ENCODE measurements at places on chromosomes 2 and 18.

GRCh38 chr2:62506421-62506750, 391 bp upstream of the TMEM17 start:
- no peak for DNase-seq

DNA sequence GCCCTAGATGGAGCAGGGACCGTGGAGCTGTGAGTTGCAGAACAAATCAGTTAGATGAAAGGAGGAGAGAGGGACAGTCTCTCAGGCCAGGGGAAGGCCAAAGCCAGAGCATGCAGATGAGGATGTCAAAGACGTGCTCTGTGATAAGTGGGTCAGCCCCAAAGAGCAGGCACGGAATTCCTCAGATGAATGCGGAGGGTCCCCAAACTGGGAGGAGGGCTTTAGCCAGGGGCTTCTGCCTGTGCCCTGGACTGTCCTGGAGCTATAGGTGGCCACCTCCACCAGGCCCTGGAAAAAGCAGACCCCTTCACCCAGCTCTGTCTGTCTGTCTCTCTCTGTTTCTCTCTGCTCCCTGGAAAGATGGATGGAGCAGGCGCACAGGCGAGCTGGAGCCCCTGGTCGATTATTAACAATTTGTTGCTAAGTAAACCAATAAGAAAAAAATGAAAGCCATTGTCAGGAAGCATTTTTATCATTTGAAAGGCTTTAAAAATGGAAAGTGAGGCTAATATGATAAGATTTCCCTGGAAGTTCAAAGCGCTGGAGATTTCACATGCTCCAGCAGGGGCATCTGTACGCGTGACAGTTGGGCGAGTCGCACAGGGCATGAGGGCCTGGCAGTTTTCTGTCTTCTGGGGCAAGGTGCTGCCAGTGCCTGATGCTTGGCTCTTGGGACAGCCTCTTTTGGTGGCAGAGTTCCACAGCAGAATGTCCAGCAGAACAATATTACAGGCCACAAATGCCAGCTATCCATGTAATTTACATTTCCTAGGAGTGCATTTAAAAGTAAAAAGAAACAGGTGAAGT, 241.0 kb downstream of the GLI2 start:
- DNase-seq: no peak

GRCh38 chr2:26335231-26335630, 10.7 kb upstream of the SELENOI start:
- DNase-seq: no peak

- DNase-seq: no peak
These were observed 36.0 kb upstream of the FZD5 start for GRCh38 chr2:207805566-207806226.

- no peak for DNase-seq
These were observed 54.7 kb downstream of the UXS1 start for GRCh38 chr2:106139238-106139935.

DNA sequence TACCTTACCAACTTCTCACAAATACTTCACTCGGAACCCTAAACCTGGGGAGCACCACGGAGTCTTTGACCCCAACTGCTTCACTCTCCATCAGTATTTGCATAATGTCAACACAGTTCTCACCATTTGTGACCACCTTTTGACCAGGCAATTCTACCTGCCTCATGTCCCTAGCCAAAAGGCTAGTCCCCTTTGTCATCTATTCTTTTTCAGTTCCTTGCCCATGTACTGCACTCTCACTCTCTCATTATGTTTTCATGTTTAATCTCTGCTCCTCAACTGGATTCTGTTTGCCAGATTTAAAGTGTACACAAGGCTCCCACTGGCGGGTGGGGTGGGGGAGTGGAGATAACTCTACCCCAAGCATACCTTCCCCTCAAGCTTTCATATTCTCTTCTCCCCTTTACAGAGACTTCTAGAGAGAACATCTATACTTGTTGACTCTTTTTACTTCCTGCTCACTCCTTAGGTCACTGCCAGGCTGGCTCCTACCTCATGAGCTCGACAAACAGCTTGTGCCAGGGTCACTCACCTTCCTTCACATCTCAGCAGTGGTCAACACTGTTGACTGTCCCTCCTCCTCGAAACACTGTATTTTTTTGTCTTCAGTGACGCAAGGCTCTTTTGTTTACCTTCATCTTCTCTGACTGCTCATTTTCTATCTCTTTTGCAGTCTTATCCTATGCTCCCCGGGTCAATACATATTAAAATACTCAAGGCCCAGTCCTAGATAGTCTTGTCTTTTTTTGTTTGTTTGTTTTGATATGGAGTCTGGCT, 88.7 kb upstream of the MAP4K3 start:
- no peak for DNase-seq

DNA sequence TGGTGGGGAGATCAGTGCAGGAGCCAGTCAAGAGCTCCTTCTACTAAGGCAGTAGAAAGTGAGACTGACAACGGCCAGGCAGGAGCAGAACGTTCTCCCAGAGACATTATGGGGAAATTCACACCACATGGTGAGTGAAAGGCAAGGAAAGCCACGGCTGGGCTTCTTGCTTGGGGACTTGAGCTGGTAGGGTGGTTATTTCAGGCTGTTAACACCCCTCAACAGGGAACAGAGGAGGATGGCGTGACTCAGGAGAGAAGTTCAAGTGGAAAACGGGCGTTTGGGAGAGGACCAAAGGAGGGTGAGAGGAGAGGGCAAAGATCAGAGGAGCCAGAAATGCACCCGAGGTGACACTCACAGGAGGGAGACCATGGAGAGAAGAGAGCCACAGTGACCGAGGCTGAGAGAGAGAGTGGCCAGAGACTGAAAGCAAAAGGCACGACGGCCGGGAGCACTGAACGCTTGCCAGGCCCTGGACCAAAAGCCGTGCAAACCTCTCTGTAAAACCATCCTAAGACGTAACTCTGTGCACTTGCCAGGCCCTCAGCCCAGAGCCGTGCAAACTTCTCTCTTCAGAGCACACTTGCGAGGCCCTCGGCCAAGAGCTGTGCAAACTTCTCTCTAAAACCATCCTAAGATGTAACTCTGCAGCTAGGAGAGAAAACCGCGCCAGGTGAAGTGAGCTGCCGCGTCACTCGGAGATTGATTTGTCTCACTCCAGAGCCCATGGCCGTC, 7.7 kb downstream of the TPO start:
- no peak for DNase-seq

DNA sequence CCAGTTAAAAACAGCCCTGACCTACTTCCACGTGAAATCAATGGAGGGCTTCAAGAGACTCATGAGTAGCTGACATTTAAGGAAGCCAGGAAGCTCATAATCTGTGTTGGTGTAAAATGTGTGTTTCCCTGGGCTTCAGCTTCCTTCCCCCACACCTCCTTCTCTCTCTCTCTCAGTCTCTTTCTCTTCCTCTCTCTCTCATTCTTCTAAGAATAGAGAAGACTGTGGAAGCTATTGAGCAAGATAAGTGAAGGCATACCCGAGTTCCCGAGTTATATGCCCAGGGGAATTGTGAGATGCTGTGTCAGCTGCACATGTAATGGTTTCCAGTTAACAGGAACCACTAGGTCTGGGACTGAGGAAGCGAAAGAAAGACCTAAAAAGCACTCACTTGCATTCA, 199.4 kb downstream of the NYAP2 start:
- no peak for DNase-seq

DNA sequence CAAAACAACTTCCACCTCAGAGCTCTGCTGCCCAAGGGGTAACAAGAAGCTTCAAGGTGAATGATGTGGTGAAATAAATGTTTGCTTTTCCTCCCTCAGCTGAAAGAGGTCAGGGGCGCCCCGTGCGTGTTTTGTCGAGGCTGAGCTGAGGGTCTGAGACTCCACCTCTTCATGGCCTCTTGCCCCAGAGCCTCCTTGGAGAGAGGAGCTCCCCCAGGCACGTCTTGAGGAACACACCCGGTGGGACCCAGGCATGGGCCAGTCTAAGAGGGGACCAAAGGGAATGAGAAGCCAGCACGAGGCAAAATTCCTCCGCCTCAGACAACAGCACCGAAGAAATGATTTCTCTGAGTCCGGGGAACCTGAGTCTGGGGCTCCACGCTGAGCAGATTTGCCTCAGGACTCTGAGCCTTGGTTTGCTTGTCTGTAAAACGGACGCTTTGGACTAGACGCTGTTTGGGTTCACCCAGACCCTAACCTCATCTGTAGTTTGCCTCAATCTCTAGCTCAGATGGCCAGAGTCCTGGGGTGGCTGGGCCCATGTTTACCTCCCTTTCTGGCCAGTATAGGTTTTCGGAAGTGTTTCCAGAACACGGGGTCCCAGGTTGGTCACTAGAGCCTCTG, 56.4 kb upstream of the ODC1 start:
- no peak for DNase-seq

GRCh38 chr2:26917135-26917836, 53.2 kb upstream of the MAPRE3 start:
- no peak for DNase-seq

GRCh38 chr18:22456547-22456946, 38.8 kb upstream of the CTAGE1 start:
- no peak for DNase-seq

- no peak for DNase-seq
These were observed 156.2 kb downstream of the WDSUB1 start for GRCh38 chr2:159130302-159130701.

DNA sequence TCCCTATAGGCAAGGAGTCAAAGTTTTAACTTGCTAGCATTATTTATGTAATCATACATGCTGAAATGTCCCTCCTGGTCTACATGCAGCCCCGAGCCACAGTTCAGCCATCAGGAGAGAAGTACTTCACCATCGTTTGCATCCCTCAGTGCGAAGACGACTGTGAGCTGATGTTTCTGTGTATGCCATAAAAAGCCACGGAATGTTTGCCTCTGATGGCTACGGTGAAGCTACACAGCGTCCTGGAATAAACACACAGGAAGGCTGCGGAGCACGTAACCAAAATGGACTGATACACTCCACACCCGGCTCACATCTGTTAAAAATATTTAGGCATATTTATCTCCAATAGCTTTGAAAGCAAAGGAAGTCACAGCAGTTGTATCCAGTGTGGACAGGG, 4.3 kb upstream of the SALL3 start:
- DNase-seq: no peak

DNA sequence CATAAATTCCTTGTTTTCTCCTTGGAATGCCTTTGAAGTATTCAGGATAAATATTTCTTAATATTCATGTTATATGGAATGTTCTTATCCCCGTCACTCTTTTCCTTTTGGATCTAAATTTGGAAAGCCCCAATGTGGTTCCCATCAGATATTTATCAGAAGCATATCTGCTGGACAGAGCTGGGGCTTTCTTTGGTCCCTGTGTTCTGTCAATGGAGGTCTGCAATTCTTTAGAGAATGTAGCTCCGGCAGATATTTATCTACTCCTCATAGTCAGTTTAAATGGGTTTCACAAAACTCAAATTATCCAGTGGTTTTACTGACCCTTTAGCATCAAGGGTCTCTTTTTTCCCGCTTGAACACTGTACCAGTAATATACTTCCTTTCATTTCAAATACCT, 167.8 kb upstream of the SCN7A start:
- DNase-seq: no peak

Measured in stimulated activated CD8-positive, alpha-beta memory T cell treated with anti-CD3 and anti-CD28 coated beads, Interleukin-4, amount 100 ng/mL, for 1 hour (primary cell).